ENCODE measurements at places on chromosomes 3 and 15.

- no peak overlapping the region for H3K4me3 ChIP-seq
- no peak overlapping the region for H3K27ac ChIP-seq
- H3K36me3 ChIP-seq: no peaks in the 10 kb centered on the region
These were observed 1.4 kb downstream of the PCCB start for GRCh38 chr3:136251511-136251910.

GRCh38 chr15:100721758-100722550 lies 119.6 kb downstream of the ASB7 start:
- H3K27ac ChIP-seq: peak overlapping the region; percentile 87
- peaks cover 7% of the 10 kb centered on the region for H3K4me1 ChIP-seq
- no peak overlapping the region for H3K4me3 ChIP-seq
- peak; percentile 93 for DNase-seq

DNA sequence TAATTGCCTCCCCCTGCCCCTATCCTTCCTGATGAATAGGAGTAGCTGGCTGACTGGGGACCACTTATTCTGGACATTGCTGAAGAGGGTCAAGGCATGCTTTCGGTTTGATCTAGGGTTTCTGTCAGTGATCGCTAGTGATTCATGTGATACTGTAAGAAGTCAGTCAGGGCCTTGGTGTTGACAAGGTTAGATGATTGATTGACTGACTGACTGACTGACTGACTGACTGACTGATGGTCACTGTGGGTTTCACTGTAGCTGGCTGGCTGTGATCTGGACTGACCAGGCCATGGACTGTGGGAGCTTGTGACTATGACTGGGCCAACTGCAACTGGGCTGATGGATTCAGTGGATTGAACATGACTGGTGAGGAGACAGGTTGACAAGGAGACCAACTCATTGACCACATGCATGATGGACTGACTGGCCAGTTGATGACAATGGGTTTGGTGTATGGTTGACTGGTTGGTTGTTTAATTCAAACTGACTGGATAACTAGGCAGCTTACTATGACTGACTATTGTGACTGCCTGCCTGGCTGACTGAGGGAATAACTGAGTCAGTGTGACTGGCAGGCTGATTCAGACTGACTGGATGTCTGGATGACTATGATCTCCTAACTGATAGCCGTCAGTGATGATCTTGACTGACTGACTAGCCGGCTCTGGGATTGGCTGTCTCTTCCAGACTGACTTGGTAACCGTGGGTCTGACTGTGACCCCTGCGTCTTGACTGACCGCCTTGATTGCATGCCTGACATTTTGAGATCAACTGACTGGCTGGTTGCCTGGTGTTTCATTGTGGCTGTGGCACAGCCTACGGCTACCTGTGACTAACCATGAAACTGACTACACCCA lies 509.9 kb downstream of the SHQ1 start:
- H3K4me1 ChIP-seq: peaks cover 2% of the 10 kb centered on the region
- no peak overlapping the region for H3K27ac ChIP-seq
- peaks cover 3% of the 10 kb centered on the region for H3K27me3 ChIP-seq
- no peak overlapping the region for H3K4me3 ChIP-seq
- no peaks in the 10 kb centered on the region for H3K36me3 ChIP-seq

DNA sequence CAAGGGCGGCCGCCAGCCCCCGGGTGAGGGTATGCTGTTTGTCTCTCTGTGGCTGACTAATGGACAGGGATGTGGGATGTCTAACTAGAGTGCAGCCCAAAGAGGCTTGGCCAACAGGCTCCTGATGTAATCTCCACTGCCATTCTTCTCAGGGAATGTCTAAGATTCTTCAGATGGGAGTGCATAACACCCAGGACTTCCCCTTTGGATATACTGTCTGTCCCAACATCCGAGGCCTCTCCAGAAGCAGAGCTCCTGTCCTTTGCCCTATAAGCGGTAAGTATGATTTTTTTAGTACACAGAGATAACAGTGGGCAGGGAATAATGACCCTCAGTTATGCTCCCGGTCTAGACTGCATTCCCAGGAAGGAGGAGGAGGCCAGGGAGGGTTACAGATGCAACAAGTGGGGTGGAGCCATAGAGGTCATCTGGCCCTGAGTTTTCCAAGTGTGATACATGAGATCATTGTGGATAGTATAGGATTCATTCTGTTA lies 62.5 kb upstream of the SLCO2A1 start:
- H3K27me3 ChIP-seq: no peaks in the 10 kb centered on the region
- no peak overlapping the region for H3K27ac ChIP-seq
- H3K36me3 ChIP-seq: no peaks in the 10 kb centered on the region
- peak; percentile 26 for DNase-seq
- no peak overlapping the region for H3K4me3 ChIP-seq

DNA sequence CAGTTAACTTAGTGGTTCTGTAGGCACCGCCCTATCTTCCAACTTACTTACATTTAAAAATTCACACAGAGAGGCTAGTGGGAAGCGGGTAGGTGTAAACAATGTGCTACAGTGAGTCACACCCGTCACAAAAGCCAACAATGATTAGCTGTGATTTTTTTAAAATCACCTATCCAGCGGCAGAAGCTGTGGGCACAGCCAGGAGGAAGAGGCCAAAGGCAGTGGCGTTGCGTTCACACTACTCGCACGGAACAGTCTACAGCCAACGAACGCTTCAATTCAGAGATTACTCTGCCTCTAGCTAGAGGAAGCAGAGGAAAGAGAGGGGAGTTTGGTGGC lies 2.5 kb upstream of the NLGN1 start:
- peaks cover 47% of the 10 kb centered on the region for H3K27me3 ChIP-seq
- peaks cover 1% of the 10 kb centered on the region for H3K4me1 ChIP-seq
- peak overlapping the region; percentile 80 for H3K27ac ChIP-seq
- no peaks in the 10 kb centered on the region for H3K36me3 ChIP-seq

GRCh38 chr3:37653466-37653865 lies 208.2 kb upstream of the CTDSPL start:
- no peaks in the 10 kb centered on the region for H3K27me3 ChIP-seq
- H3K4me3 ChIP-seq: no peak overlapping the region
- no peak overlapping the region for H3K27ac ChIP-seq
- no peaks in the 10 kb centered on the region for H3K4me1 ChIP-seq
- no peak for DNase-seq

DNA sequence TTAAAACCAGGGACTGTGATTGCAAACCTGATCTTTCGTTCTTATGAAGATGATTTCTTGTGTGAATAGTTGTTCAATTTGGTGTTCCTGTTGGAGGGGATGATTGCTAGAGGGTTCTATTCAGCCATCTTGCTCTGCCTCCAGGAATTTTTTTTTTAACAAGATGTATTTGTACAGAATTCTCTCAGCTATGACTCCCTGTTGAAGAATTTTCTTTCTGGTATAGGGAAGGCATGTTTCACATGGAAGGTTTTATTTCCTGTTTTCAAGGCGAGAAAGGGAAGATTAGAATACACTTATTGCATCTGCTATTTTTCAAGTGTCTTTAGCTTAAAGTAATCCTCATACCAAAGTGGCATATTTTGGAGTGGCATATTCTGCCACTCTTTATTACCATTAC lies 5.6 kb upstream of the LRRC34 start:
- peaks cover 5% of the 10 kb centered on the region for H3K27me3 ChIP-seq
- H3K4me3 ChIP-seq: no peak overlapping the region
- no peaks in the 10 kb centered on the region for H3K36me3 ChIP-seq
- no peaks in the 10 kb centered on the region for H3K4me1 ChIP-seq
- no peak overlapping the region for H3K27ac ChIP-seq

GRCh38 chr3:24863215-24863614 lies 368.6 kb upstream of the THRB start:
- H3K27me3 ChIP-seq: no peaks in the 10 kb centered on the region
- H3K4me1 ChIP-seq: no peaks in the 10 kb centered on the region
- DNase-seq: no peak
- H3K36me3 ChIP-seq: no peaks in the 10 kb centered on the region
- H3K27ac ChIP-seq: no peak overlapping the region

DNA sequence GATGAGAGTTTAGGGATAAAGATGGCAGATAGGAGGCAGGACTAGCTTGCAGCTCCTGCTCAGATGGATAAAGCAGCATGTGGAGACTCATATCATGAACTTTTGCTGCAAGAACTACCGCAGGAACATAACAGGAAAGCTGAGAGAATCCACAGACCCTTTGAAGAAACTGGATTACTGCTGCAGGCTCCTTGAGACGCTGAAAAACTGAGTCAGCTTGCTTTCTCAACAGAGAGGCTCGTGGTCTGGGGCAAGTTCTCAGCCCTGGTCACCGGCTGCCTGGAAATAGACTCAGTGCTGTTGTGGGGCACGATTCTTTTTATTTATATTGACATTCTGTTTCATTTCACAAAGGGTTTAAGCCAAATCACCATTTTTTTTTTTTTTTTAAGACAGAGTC lies 28.8 kb upstream of the TRIM59 start:
- H3K27ac ChIP-seq: no peak overlapping the region
- no peaks in the 10 kb centered on the region for H3K4me1 ChIP-seq
- H3K36me3 ChIP-seq: no peaks in the 10 kb centered on the region
- DNase-seq: no peak

DNA sequence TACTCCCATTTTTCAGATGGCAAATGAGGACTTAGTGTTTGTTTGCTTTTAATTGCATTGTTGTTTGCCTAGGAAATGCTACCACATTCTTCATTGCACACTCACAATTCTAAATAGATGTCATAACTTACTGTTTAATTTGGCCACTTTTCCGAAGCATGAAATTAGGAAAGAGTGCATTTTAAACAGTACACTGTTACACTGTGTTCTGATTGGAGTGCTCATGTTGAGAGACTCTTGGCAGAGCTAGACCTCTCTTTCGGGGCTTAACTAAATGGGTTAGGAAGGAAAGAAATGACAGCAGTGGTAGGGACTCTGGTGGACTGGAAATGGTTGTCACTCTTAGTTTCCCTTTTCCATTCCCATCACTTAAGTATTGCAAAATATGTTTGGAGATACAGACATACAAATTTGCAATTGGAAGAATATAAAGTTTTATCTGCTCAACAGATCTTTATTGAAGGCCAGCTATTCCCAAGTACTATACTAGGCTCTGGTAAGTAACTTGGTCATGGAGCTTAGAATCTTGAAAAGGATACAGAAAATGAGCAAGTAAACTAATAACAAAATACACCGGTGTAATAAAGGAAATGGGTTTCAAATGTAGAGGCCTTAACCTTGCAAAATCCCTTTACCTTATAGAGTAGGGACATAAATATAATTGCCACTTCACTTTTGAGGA lies 90.2 kb downstream of the DCUN1D1 start:
- H3K36me3 ChIP-seq: peaks cover 8% of the 10 kb centered on the region
- no peaks in the 10 kb centered on the region for H3K27me3 ChIP-seq
- no peak overlapping the region for H3K27ac ChIP-seq
- no peak overlapping the region for H3K4me3 ChIP-seq

DNA sequence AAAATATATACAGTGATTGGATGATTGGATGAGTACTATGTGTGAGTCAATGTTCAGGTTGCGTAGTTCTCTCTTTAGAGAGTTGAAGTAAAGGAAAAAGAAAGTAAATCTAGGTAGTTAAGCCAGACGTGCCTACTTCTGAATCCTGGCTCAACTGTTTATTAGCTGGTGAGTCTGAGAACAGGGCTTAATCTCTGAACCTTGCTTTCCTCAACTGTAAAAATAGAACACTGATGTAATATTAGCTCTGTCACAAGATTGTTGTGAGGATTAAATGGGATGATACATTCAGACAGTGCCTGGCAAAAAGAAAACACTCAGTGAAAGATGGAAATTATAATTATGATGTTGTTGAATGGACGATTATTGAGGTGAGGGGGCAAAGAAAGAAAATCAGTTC lies 413.4 kb downstream of the MAGI1 start:
- no peak overlapping the region for H3K4me3 ChIP-seq
- H3K4me1 ChIP-seq: no peaks in the 10 kb centered on the region
- peak overlapping the region; percentile 26 for H3K27ac ChIP-seq
- DNase-seq: peak; percentile 26
- H3K27me3 ChIP-seq: no peaks in the 10 kb centered on the region
- H3K36me3 ChIP-seq: no peaks in the 10 kb centered on the region

- H3K36me3 ChIP-seq: no peaks in the 10 kb centered on the region
- H3K4me3 ChIP-seq: no peak overlapping the region
- no peaks in the 10 kb centered on the region for H3K4me1 ChIP-seq
- no peak overlapping the region for H3K27ac ChIP-seq
- no peaks in the 10 kb centered on the region for H3K27me3 ChIP-seq
- DNase-seq: no peak
These were observed 331.5 kb upstream of the SLCO3A1 start for GRCh38 chr15:91521996-91522395.

DNA sequence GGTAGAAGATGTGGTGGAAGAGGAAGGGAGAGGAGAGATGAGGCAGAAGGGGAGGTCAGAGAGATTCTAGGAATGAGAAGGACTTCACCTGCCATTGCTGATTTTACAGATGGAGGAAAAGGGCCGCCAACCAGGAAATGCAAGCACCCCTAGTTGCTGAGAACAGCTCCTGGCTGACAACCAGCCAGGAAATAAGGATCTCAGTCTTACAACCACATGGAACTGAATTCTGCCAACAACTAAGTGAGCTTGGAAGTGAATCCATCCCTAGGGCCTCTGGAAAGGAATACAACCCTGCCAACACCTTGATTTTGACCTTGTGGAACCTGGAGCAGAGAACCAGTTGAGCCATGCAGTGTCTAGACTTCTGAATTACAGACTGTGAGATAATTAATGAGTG lies 86.6 kb downstream of the EDEM1 start:
- H3K27me3 ChIP-seq: no peaks in the 10 kb centered on the region
- no peak overlapping the region for H3K4me3 ChIP-seq
- H3K4me1 ChIP-seq: no peaks in the 10 kb centered on the region
- H3K36me3 ChIP-seq: no peaks in the 10 kb centered on the region
- no peak for DNase-seq

DNA sequence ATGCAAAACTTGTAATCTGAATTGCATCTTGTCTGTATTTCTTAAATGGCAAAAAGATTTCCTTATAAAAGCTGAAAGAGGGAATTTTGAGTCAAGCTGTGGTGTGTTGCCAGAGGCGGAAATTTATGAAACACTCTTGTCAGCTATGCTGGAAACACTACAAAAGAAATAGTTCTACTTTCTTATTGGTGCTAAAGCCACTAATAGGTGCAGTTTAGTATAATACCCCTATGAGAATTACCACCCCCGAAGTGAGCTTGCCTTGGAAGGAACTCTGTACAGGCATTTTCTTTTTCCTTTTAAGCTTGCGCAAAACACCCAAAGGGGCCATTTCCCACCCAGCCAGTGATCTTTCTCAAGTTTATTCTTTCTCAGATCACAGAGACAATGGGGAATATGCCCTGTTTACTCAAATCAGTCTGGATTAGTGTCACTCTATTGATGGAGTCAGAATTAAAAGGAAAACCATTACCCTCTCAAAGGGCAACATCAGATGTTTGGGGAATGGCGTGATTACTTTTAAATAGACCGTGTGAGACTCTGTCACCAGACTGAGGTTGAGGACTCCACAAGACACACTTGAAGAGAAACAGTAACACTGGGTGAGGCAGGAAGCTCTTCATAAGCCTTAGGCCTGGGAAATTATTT lies 166.0 kb downstream of the TP63 start:
- no peak overlapping the region for H3K27ac ChIP-seq
- H3K4me1 ChIP-seq: no peaks in the 10 kb centered on the region
- no peaks in the 10 kb centered on the region for H3K27me3 ChIP-seq
- no peak overlapping the region for H3K4me3 ChIP-seq
- H3K36me3 ChIP-seq: no peaks in the 10 kb centered on the region

DNA sequence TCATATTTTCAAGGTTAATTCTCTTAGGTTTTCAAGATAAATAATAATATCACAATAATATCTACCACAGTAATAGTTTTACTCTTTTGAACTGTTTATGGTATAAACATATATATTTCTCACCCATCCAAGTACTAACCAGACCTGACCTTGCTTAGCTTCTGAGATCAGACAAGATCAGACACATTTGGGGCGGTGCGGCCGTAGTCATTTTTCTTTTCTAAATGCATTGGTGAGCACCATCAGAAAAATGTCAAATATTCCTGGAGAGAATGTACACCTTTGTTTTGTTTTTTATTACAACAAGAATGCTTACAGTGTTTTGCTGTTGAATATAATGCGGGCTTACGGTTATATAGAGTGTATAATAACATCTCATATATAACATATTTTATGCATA lies 267.8 kb downstream of the ADAMTS17 start:
- no peak overlapping the region for H3K27ac ChIP-seq
- no peak for DNase-seq
- no peaks in the 10 kb centered on the region for H3K36me3 ChIP-seq
